ENCODE measurements at places on chromosomes 5 and 9.

DNA sequence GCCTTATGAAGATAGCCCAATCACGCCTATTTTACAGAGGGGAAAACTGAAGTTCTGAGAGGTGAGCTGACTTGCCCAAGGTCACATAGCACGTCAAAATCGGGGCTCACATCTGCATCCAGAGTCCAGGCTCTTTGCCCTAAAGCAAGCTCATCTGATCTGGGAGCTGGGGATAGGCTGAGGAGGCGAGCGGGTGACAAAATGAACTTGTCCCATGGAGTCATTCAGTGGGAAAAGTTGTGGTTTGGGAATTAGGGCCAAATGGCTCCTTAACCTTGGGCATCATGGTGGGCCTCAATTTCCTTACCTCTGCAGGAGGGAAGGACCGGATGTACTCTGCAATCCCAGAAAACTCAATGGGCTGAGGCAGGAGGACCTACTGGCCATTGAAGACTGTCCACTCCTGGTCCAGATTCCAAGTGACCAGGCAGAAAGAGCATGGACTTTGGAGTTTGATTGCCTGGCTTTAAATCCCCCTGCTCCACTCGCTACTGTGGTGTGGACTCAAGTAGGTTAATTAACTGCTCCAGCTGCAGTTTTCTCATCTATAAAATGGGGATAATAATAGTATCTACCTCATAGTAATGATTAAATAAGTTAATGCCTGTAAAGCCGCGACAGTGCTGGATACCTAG is 160.4 kb downstream of the RGS3 start:
- no peak for DNase-seq

DNA sequence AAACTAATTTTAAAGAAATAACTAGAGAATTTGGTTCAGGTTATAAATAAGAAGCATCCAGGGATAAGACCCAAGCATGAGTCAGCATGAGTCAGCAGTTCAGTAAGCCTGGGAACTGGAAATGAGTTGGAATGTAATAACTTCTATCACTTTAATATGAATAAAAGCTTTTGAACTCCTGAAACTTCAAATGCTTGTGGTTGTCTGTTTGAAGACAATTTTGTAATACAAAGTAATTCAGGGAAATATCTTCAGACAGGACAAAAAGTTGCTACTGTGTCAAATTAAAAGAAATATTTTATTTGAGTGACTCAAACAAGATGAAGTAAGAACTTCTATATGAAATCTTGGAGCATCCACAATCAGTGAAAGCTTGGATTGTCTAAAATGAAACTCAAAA is 331.2 kb upstream of the DAB2 start:
- DNase-seq, result no peak

GRCh38 chr5:156647034-156647451 is 203.1 kb upstream of the PPP1R2B start:
- no peak for DNase-seq

DNA sequence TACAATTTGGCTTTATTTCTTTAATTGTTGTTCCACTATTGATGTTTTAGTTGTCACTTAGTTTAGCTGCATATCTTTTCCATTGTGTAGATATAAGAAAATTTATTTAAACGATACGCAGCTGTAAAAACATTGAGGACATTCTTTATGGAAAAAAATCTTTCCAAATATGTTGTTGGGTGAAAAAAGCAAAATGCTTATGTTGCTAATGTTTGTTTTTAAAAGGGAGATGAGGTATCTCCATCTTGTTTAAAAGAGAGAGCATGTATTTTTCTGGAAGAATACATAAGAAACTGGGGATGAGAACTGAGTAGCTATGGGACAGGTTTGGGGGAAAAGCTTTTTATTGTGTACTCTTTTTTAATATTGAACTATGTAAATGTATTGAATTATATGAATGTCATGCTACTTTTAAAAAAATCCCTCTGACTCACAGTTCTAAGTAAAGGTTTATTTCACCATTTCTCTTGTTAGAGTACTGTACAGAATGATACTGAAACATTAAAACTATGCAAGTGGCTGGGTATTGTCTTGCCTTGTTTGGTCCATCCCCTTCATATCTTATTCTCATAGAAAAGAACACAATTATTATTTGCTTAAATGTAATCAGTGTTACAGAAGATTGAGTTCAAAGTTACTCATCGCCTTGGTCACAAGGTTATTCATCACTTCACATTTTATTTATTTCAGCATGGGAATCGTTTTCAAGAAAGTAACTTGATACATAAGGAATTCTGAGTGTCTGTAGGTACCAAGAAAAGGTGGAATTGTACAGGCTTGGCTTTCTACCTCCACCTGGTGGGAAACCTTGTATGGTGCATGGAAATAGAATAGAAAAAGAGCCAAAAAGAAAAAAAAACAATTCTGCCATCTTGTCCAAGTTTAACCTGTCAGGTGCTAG is 85.8 kb downstream of the RIC1 start:
- no peak for DNase-seq

DNA sequence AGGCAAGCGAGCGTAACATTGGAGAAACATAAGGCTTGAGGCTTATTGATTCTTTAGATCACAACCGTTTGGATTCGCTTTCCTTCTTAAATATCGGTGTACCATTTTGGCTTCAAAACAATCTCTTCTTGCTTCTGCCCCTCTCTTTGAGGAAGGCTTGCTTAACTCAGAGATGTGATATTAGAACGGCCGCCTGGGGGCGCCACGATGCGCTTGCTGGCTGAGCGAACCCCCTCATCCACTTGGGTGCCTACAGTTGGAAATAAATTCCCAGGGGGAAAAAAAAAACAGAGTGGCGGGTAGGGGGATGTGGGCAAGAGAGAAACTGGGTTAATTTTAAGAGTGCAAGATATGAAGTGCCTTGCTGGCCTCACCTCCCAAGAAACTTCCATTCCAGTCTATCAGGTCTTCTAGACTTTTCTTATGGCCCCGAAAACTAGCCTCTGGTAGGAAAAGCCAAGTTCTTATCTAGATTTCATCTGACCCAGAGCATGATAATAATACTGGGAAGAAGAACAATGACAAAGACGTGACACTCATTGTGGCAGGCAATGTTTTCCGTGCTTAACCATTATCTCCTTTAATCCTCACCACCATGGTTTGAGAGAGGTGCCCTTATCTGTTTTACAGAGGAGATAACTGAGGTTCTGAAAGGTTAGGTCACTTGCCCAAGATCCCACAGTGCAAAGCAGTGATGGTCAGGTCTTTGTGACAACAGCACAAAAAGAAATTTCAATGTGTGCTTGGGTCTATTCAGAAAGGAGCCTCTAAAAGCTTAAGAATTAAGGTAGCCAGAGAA is 115.8 kb downstream of the DPYSL3 start:
- DNase-seq, result peak; percentile 41

DNA sequence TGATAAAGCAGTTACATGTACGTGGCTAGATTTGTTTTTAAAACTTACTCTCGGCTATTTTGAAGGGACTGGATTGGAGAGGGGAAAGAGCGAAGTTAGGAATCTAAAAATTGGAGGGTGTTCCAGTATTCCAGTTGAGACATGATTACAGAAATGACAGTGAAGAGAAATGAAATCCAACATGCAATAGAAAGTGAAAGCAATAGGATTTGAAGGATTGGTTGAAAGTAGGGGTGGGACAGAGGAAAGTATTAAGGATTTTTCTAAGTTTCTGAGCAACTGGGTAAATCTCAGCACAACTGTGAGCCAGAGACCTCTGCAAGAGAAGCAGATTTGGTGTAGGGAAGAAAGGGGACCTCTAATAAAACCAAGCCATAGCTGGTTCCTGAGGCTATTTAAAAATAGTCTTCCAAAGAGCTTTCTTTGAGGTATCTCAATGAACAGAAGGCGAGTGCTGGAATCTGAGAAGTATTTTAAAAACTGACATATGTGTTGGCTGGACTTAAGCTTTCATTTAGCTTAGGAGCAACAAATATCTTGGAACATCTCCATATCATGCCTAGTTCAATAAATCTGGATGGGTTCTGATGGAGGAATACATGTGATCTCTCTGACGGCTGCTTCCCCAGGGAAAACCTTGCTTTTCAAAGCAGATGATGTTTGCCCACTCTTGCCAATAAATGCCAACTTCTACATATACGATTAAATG is 110.4 kb upstream of the IFNK start:
- DNase-seq, result no peak

DNA sequence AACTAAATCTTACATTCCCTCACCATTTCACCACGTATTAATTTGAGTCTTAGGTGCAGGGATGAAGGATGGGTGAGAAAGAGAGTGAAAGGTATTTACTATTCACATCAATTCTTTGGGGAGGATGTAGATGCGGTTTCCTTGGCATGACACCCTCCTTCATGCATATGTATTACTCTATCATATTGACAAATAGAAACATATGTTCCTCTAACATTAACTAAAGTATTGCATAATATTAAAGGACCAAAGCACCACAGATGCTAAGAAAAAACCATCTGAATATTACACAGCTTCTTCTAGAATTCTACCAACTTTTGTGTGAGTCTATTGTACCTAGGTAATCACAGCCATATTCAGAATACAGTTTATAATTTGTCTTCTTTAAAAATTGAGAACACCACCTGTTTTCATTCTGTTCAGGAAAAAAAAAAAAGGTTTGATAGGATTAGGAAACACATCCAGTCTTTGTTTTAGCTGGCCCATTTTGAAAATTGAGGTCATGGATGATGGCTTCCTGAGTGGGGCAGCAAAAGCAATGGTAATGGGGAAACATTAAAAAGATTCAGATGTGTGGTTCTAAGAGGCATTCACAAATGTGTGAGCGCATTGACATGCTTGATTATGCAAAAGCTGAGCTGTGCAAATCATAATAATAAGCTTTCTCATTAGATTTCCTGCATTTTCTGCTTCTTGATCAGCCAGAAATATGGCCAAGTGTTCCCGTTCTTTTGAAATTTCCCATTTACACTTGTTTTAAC is 1011.5 kb upstream of the NUDT12 start:
- no peak for DNase-seq

- DNase-seq, result no peak
Observed at GRCh38 chr9:109381011-109381729, 60.3 kb upstream of the EPB41L4B start.

- no peak for DNase-seq
Observed at GRCh38 chr9:124503713-124504529, 3.3 kb downstream of the NR5A1 start.

DNA sequence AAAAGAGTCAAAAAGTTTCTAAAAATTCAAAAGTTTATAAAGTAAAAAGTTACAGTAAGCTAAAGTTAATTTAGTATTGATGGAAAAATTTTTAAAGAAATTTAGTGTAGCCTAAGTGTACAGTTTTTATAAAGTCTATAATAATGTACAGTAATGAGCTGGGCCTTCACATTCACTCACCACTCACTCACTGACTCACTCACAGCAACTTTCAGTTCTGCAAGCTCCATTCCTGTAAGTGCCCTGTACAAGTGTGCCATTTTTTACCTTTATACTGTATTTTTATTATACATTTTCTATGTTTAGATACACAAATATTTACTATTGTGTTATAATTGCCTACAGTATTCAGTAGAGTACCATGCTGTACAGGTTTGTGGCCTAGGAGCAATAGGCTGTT is 239.5 kb upstream of the MAP3K1 start:
- no peak for DNase-seq

DNA sequence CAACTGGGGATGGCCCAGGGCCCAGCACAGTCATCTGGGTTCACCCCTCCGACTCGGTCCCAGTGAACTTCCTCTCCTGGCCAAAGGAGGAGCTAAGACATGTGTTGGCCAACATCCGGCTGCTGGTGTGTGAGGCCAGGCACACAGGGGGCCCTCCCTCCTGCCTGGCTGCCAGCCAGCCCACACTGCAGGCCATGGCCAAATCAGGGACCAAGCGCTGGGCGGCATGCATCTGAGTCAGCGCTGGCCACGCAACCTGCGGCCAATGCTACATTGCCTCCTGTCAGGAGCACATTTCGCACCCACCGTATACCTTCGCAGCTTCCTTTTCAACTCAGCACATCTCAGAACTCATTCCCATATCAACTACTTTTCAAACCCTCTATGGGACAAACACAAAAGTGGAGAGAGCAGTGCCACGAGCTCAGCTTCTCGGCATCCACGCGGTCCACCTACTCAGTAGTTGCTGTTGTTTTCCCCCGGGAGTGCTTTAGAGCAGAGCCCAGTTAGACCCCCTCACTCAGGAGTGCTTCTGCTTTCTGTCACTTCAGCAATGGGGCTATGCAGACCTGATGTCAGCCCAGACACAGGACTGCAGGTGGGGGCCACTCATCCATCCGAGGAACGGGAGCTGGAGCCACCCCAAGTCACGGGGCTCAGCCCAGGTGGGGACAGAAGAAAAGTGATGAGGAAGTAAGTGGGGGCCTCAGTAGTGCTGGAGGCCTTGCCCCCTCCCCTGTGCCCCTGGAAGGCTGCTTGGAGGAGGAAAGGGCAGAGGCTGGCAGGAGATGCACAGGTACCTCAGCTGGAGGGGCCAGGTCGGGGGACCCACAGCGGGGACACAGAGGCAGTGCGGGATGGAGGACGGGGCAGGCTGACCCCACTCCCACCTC is 13.9 kb downstream of the NINJ1 start:
- no peak for DNase-seq

GRCh38 chr9:127193483-127193882 is 71.0 kb upstream of the ANGPTL2 start:
- DNase-seq, result no peak

- no peak for DNase-seq
Observed at GRCh38 chr5:119370486-119370885, 14.7 kb downstream of the TNFAIP8 start.

DNA sequence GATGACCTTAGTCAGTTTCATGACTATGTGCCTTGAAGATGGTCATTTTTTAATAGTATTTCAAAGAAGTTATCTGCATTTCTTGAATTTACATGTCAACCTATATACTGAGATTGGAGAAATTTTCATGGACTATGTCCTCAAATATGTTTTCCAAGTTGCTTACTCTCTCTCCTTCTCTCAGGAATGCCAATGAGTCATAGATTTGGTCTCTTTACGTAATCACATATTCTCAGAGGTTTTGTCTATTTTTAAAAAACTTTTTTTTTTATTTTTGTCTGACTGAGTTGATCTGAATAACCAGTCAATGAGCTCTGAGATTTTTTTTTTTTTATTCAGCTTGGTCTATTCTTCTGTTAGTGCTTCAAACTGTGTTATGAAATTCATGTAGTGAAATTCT is 374.7 kb upstream of the GRIN3A start:
- no peak for DNase-seq

- no peak for DNase-seq
Observed at GRCh38 chr9:131963072-131964030, 116.3 kb downstream of the MED27 start.

GRCh38 chr9:121354141-121354540 is 15.9 kb downstream of the STOM start:
- no peak for DNase-seq

All from WERI-Rb-1 (cell line).